A549 treated with dexamethasone at 1 μM for 4 hours (cell line): ENCODE measurements at places on chromosomes 12 and 14. TPM values are rescaled to one million over a fixed set of nuclear protein-coding genes. Genes with fewer than 3 reads are reported as not detected.

GMPR2 gene
- 52.0 to 70.3 TPM (median 55.1 TPM) in 5 replicates for total RNA-seq

IFT81 gene
- 14.0 to 19.9 TPM (median 19.0 TPM) in 5 replicates for total RNA-seq

OTOGL gene
- not detected in 5 replicates for total RNA-seq

VRTN gene
- total RNA-seq, result 0.08 TPM in 1 of 5 replicates, not detected in the others

ATL1 gene
- total RNA-seq, result 4.8 to 6.5 TPM (median 5.5 TPM) in 5 replicates

NOVA1 gene
- 3.9 to 5.5 TPM (median 4.2 TPM) in 5 replicates for total RNA-seq

OS9 gene
- 114 to 122 TPM (median 117 TPM) in 5 replicates for total RNA-seq

NINJ2 gene
- total RNA-seq, result 0.42 to 0.71 TPM (median 0.53 TPM) in 5 replicates

HOXC12 gene
- 0.02 to 0.05 TPM (median 0.03 TPM) in 3 of 5 replicates, not detected in the others for total RNA-seq

PTPRB gene
- 0.49 to 0.82 TPM (median 0.69 TPM) in 5 replicates for total RNA-seq

SALL2 gene
- total RNA-seq, result 0.58 to 0.78 TPM (median 0.68 TPM) in 5 replicates

OAS2 gene
- total RNA-seq, result 0.08 to 0.26 TPM (median 0.18 TPM) in 5 replicates

CHPT1 gene
- 46.7 to 69.2 TPM (median 64.8 TPM) in 5 replicates for total RNA-seq

RNASE1 gene
- total RNA-seq, result 0.15 to 0.45 TPM (median 0.30 TPM) in 5 replicates

DPY19L2 gene
- total RNA-seq, result 1.1 to 1.8 TPM (median 1.6 TPM) in 5 replicates

WNT1 gene
- 0.07 to 0.28 TPM (median 0.18 TPM) in 5 replicates for total RNA-seq

TGM1 gene
- 0.82 to 1.4 TPM (median 1.1 TPM) in 5 replicates for total RNA-seq

TMEM52B gene
- 0.05 to 0.20 TPM (median 0.11 TPM) in 5 replicates for total RNA-seq

MYRFL gene
- total RNA-seq, result 0.07 TPM in 1 of 5 replicates, not detected in the others

DEPDC4 gene
- total RNA-seq, result 0.80 to 1.7 TPM (median 0.90 TPM) in 5 replicates

NXPH4 gene
- 3.7 to 6.8 TPM (median 5.3 TPM) in 5 replicates for total RNA-seq

CYP27B1 gene
- 1.2 to 2.9 TPM (median 2.2 TPM) in 5 replicates for total RNA-seq

NUP37 gene
- 57.4 to 82.0 TPM (median 60.4 TPM) in 5 replicates for total RNA-seq

ALX1 gene
- total RNA-seq, result 3.9 to 5.6 TPM (median 4.4 TPM) in 5 replicates

CARMIL3 gene
- total RNA-seq, result 0.29 to 0.86 TPM (median 0.53 TPM) in 5 replicates

NEUROD4 gene
- 0.03 TPM in 1 of 5 replicates, not detected in the others for total RNA-seq

ACOT4 gene
- total RNA-seq, result 1.5 to 1.8 TPM (median 1.7 TPM) in 5 replicates

GNPNAT1 gene
- total RNA-seq, result 45.8 to 57.0 TPM (median 53.2 TPM) in 5 replicates

PPP2R5E gene
- 21.1 to 29.8 TPM (median 27.9 TPM) in 5 replicates for total RNA-seq

CLEC14A gene
- total RNA-seq, result not detected in 5 replicates

ADAM21 gene
- total RNA-seq, result 0.08 TPM in 1 of 5 replicates, not detected in the others

PLEKHD1 gene
- 0.01 to 0.03 TPM (median 0.02 TPM) in 4 of 5 replicates, not detected in the other for total RNA-seq

SYNE3 gene
- 0.37 to 1.0 TPM (median 0.91 TPM) in 5 replicates for total RNA-seq

IL26 gene
- total RNA-seq, result not detected in 5 replicates

ANO6 gene
- total RNA-seq, result 53.3 to 74.5 TPM (median 65.0 TPM) in 5 replicates

ANKRD33 gene
- 0.08 TPM in 1 of 5 replicates, not detected in the others for total RNA-seq

C12orf42 gene
- not detected in 5 replicates for total RNA-seq

CLEC4A gene
- total RNA-seq, result 0.37 TPM in 1 of 5 replicates, not detected in the others

KRT75 gene
- total RNA-seq, result 0.08 to 0.20 TPM (median 0.14 TPM) in 5 replicates

NOS1 gene
- 0.34 to 0.70 TPM (median 0.62 TPM) in 5 replicates for total RNA-seq

TESPA1 gene
- not detected in 5 replicates for total RNA-seq

KRT76 gene
- total RNA-seq, result not detected in 5 replicates

RNASE4 gene
- 5.4 to 9.5 TPM (median 8.4 TPM) in 5 replicates for total RNA-seq

NDUFB1 gene
- 279 to 433 TPM (median 294 TPM) in 5 replicates for total RNA-seq

RAB2B gene
- 12.2 to 14.6 TPM (median 13.4 TPM) in 5 replicates for total RNA-seq

TPH2 gene
- total RNA-seq, result 0.06 TPM in 1 of 5 replicates, not detected in the others
